Mucosa of gallbladder (tissue), 1 donor: ENCODE measurements at places on chromosomes 16 and 17. TPM values are rescaled to one million over a fixed set of nuclear protein-coding genes. Genes with fewer than 3 reads are reported as not detected.
A peak's percentile ranks its signal among the peaks of the same experiment; 100 is the strongest.

GRCh38 chr17:4364622-4365041 is 1.8 kb downstream of the UBE2G1 start:
- no peak for DNase-seq

DNA sequence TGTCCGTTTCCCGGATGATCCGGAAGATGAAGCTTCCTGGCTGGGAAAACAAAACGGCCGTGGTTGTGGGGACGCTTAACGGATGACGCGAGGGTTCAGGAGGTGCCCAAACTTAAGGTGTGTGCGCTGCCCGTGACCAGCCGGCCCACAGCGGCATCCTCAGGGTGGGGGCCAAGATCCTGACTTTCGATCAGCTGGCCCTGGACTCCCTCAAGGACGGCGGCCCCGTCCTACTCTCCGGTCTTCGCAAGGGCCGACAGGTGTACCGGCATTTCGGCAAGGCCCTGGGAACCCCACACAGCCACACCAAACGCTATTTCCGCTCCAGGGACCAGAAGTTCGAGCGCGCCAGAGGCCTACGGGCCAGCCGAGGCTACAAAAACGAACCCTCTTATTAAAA is 1.1 kb upstream of the C16orf90 start:
- no peak for DNase-seq

DNA sequence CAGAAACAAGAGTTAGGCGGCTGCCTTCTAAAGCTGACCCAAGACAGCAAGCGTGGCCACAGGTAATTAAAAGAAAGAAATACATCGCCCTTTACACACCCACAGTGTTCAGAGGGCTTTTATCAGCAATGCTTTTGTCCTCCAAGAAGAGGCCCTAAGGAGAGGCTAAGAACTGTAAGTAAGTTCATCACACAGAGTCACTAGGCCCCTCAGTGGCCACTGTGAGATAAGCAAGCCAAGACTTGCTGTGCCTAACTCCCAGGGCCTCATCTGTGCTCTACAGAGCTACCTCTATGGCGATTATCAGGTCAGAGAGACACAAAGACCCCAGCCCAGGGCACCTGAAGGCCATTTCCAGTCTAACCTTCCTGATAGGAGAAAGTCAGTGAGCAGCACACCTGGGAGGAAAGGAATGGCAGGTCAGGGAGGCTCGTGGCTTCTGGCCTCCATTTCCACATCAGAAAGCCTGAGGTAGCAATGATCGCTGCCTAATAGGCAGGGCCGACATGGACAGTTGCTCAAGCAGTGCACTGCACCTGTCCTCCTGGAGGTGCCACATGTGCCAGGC is 545.2 kb upstream of the CDH11 start:
- DNase-seq = no peak

GRCh38 chr17:48123776-48124388 is 16.3 kb downstream of the SNX11 start:
- no peak for DNase-seq

DNA sequence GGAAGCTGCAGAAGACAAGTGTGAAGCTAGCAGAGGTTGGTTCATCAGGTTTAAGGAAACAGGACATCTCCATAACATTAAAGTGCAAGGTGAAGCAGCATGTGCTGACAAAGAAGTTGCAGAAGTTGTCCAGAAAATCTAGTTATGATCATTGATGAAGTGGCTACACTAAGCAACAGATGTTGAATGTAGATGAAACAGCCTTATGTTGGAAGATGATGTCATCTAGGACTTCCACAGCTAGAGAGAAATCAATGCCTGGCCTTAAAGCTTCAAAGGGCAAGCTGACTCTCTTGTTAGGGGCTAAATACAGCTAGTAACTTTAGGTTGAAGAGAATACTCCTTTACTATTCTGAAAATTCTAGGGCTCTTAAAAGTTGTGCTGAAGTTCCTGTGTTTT is 340.2 kb upstream of the SOX9 start:
- no peak for DNase-seq

DNA sequence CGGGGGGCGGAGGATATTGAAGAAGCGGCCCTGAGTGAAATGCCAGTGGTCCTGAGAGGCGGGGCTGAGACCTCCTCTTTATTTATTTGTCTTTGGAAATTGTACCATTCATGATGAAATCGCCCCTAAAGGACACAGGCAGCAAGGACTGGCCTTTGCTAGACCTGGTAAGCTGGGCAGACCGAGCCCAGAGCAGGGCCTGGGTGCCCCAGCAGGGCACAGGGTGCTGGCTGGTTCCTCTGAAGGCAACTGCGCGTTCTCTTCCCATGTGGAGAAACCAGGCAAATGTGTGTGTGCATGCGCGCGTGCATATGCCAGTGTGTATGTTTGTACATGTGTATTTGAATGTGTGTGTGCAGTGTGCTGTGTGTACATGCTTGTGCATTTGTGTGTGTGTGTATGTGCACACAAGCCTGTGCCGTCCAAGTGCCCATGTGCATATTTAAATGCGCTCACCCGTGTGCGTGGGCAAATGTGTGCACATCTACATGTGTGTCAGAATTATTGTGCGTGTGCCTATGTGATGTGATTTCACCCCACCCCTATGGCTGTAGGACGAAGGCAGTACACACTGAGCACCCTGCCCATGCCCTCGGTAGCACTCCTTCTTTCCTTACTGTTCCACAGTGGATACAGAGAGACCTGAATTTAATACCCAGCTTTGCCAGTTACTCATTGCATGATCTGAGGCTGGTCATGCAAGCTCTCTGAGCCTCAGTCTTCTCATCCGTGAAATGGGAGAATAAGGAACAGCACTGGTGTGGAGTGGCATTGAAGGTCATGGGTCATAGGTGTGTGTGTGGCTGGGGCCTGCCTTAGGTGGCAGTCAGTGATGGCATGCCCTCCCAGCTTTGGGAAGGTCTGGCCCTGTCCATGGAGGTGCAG is 105.2 kb downstream of the CMIP start:
- no peak for DNase-seq

- no peak for DNase-seq
Observed at GRCh38 chr16:15526731-15527130, 92.3 kb downstream of the BMERB1 start.

GRCh38 chr17:62126292-62126691 is 61.2 kb upstream of the MED13 start:
- no peak for DNase-seq

GRCh38 chr16:23274968-23275367 is 27.1 kb upstream of the SCNN1B start:
- DNase-seq = no peak

DNA sequence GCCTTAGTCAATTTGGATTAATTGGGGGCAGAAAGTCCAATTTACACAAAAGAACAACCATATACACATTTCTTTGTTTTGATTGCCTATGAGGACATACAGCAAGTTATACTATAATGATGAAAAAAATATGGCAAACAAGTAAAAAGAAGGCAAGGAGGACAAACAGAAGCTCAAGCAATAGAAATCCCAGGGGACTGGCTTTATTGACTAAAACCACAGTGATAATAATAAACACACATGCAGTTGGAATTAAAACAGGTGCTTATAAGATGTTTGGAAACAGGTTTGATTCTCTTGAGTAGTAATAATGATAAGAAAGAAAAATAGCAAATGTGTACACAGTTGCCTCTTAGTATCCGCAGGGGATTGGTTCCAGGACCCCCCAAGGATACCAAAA is 176.4 kb downstream of the SHISA9 start:
- no peak for DNase-seq

GRCh38 chr17:16820979-16821543 is 131.0 kb downstream of the CCDC144A start:
- no peak for DNase-seq

DNA sequence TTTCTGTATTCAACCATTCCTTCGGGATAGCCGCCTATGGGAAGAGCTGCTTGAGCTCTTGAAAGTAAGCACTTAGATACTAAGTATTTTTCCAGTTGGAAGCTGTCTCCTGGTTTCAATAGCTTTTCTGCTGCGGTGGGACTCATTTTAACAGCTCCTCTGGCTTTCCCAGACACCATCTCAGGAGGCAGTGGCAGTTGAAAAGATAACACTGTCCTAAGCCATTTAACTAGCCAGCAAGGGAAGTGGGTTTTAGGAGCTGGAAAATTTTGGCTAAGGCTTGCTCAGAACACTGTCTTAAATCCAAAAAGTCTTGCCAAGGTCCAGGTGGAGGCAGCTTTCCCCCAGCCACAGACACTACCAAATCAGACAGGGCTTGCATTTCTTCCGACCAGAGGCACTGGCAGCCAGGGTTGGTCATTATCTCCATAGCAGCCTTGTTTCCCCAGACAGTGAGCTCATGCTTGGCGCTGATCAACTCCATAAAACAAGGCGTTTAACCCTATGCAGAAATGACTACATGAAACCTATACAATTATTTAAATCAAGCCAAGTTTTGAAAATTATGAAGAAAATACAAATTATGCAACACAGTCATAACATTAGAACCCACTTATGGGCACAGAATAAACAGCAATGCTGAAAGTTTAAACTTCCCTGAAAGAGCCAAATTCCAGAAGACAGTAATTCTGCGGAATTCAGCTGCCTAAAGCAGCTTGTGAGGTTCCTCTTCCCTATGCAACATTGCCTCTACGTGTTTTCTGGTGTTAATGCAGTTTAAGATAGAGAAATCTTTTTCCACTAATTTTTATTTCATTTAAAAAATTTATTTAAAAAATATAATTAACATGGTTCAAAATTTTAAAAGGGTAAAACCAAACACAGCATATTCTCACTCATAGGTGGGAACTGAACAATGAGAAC is 25.0 kb downstream of the GABARAPL2 start:
- peak; percentile 28 for DNase-seq

The WNK4 gene
- 0.37 TPM for total RNA-seq

The PIPOX gene
- total RNA-seq = 3.5 TPM

The BRIP1 gene
- 0.83 TPM for total RNA-seq

The PRSS36 gene
- total RNA-seq = 5.7 TPM

The IRX6 gene
- total RNA-seq = 0.17 TPM

The AATK gene
- total RNA-seq = 14.2 TPM

The GOT2 gene
- total RNA-seq = 69.7 TPM

The RNF112 gene
- 7.3 TPM for total RNA-seq
